ENCODE measurements at places on chromosomes 11 and 22. TPM values are rescaled to one million over a fixed set of nuclear protein-coding genes. Genes with fewer than 3 reads are reported as not detected.

Gene GP1BB
- 5.0 TPM for polyA plus RNA-seq

Gene PHOX2A
- not detected for polyA plus RNA-seq

Gene KRTAP5-1
- polyA plus RNA-seq: not detected

Gene SPI1
- 4.2 TPM for polyA plus RNA-seq

Gene SMC1B
- 0.20 TPM for polyA plus RNA-seq

Gene MUC6
- 33.0 TPM for polyA plus RNA-seq

Gene TRIM29
- polyA plus RNA-seq: 1.5 TPM

Gene MIAT
- polyA plus RNA-seq: 0.14 TPM

Gene NAGA
- polyA plus RNA-seq: 26.7 TPM

Gene KRTAP5-5
- not detected for polyA plus RNA-seq

Gene C11orf21
- polyA plus RNA-seq: 0.52 TPM

Gene GGTLC3
- not detected for polyA plus RNA-seq

Gene NADSYN1
- polyA plus RNA-seq: 60.1 TPM

Gene HPX
- polyA plus RNA-seq: 7.4 TPM

Gene RRM1
- polyA plus RNA-seq: 69.0 TPM

Gene MMP1
- 0.35 TPM for polyA plus RNA-seq

Gene MPPED2
- 16.2 TPM for polyA plus RNA-seq

Gene TSSK2
- polyA plus RNA-seq: not detected

Gene MAPK12
- 13.8 TPM for polyA plus RNA-seq

Gene ME3
- polyA plus RNA-seq: 33.4 TPM

Gene RAB36
- 21.0 TPM for polyA plus RNA-seq

Gene B4GALNT4
- 42.6 TPM for polyA plus RNA-seq

Gene TALDO1
- 144 TPM for polyA plus RNA-seq

Gene SLC5A4
- polyA plus RNA-seq: 1.8 TPM

Gene POU2AF1
- 0.66 TPM for polyA plus RNA-seq

Gene TNNI2
- 1.1 TPM for polyA plus RNA-seq

Gene QSER1
- 35.0 TPM for polyA plus RNA-seq

Gene NLRX1
- 11.6 TPM for polyA plus RNA-seq

Gene LRRC55
- polyA plus RNA-seq: 5.4 TPM

Gene CABP4
- 1.2 TPM for polyA plus RNA-seq

Gene OR52N4
- not detected for polyA plus RNA-seq

Gene UBE2L6
- 47.6 TPM for polyA plus RNA-seq

Gene GDPD4
- not detected for polyA plus RNA-seq

Gene IGSF9B
- 6.8 TPM for polyA plus RNA-seq

Gene C22orf42
- not detected for polyA plus RNA-seq

Gene C1QTNF5
- polyA plus RNA-seq: 43.2 TPM

Gene CCDC116
- polyA plus RNA-seq: 0.69 TPM

Gene LRRC4C
- 15.0 TPM for polyA plus RNA-seq

Gene DDI1
- not detected for polyA plus RNA-seq

Gene SLC22A8
- polyA plus RNA-seq: 45.4 TPM

Gene DEPDC7
- 6.3 TPM for polyA plus RNA-seq

Gene TRIM21
- polyA plus RNA-seq: 22.3 TPM

Gene MS4A7
- polyA plus RNA-seq: 1.8 TPM

Gene PGGHG
- 25.5 TPM for polyA plus RNA-seq

Gene TRPM5
- 5.0 TPM for polyA plus RNA-seq

Gene VSIG10L2
- polyA plus RNA-seq: not detected

Gene XPNPEP3
- 25.6 TPM for polyA plus RNA-seq

Gene OR51B2
- polyA plus RNA-seq: not detected

Gene MMP10
- 0.30 TPM for polyA plus RNA-seq

Gene GAS2L1
- 6.5 TPM for polyA plus RNA-seq

Gene HEPN1
- polyA plus RNA-seq: 1.3 TPM

Gene KRTAP5-2
- 0.13 TPM for polyA plus RNA-seq

Gene CREBZF
- 118 TPM for polyA plus RNA-seq

Gene RAC2
- 9.3 TPM for polyA plus RNA-seq

Gene ALDH3B1
- 1.7 TPM for polyA plus RNA-seq

Gene TMPRSS6
- polyA plus RNA-seq: 0.63 TPM

Gene BIRC3
- 1.4 TPM for polyA plus RNA-seq

Gene MMP12
- polyA plus RNA-seq: 5.1 TPM

Measured in left renal cortex interstitium (tissue), 4 donors.